ENCODE measurements at places on chromosomes 2 and 18.

- DNase-seq = no peak
These were observed 38.4 kb downstream of the SPC25 start for GRCh38 chr2:168851674-168852320.

DNA sequence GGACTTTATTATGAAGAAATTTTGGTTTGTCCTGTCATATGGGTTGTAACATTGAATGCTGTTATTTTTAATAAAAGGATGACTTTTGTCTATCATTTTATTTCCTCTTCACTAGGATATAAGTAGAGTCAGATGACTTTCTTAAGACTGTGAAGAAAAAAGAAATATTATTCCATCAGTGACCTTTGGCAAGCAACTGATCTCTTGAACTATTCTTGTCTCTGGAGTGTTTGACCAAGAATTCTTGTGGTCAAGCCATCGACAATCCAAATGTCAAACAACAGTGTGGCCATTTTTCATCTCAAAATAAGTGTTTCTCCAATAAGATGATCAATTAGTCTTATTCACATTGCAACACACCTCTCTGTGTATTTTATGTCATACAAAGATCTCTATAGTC, 24.9 kb downstream of the HOXD1 start:
- no peak for DNase-seq

GRCh38 chr18:22783662-22784076, 149.5 kb upstream of the RBBP8 start:
- DNase-seq = no peak

- DNase-seq = no peak
These were observed 33.4 kb upstream of the LPIN2 start for GRCh38 chr18:3046216-3046808.

- no peak for DNase-seq
These were observed 278.3 kb upstream of the LRATD1 start for GRCh38 chr2:14354231-14354630.

GRCh38 chr2:166766220-166766619, 122.1 kb upstream of the XIRP2 start:
- no peak for DNase-seq

DNA sequence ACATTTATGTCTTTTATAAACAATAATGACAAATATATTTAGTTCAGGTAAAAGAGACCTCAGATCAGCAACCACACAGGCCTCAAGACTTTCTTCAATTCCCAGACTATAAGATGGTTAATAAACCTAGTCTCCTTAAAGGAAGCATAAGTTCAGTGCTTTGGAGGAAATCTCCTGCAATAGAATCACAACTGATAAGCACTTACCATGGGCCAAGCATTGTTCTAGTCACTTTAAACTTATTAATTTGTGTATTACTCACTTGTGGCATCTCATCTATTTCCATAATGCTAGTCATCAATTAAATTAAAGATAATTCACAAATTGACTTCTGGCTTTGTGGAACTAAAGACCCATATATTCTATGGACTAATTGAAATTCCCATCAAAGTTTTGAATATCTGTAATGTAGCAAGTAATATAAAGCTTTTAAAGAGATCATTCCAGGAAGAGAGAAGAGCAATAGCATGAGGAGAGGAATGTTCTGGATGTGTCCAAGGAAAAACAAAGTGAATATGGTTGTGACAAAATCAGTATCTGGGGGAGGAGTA, 42.2 kb downstream of the COL3A1 start:
- DNase-seq = no peak

DNA sequence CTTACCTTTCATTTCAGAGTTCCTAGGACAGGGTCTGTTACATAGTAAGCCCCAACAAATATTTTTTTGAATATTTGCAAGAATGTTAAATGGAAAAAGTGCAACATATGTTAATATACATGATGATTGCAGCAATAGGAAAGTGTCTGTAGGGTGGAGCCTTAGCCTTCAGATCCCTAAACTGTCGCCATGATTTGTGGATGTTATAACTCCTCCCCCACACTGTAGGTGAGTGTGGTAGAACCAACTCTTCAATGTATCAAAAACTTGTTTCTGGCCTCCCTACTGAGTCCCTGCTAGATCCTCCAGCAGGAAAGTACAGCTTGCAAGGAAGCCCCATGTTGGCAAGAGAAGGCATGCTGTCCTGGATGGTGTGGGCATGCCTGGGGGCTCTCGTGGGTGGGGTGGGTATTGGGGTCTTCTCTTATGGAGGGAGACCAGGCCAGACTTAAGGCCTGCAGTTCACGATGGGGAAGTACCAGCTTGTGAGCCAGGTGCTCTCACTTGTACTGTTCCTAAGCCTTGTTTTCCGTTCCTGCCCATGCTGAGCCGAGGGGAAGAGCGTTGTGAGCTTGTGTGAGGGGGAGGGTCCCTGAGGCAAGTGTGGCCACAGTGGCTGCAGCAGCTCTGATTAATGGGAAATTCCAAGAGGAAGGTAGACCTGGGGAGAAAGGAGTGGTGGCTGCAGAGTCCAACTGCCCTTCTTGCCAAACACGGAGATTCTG, 11.4 kb downstream of the FHOD3 start:
- DNase-seq = no peak
